H54 (cell line): ENCODE measurements at places on chromosomes 1 and 21.

- no peak for DNase-seq
Measured at GRCh38 chr21:15966231-15966630, 236.4 kb downstream of the USP25 start.

DNA sequence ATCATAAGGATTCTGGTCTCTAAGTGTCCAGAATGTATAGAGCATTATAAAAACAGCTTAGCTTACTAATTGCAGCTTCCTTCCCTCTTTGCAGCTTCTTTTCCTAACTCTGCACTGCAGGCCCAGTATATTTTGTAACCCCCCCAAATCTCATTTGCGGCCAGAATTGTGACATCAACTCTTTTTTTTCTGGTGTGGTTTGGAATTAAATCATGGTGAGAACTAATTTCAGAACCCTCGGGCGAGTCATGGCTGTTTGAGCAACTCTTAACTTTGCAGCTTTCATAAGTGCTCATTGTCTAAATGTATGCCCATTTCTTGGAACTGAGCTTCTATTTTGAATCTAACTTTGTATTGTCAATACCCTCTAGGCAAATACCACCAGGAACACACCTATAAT, 187.4 kb downstream of the CYYR1 start:
- DNase-seq: no peak

DNA sequence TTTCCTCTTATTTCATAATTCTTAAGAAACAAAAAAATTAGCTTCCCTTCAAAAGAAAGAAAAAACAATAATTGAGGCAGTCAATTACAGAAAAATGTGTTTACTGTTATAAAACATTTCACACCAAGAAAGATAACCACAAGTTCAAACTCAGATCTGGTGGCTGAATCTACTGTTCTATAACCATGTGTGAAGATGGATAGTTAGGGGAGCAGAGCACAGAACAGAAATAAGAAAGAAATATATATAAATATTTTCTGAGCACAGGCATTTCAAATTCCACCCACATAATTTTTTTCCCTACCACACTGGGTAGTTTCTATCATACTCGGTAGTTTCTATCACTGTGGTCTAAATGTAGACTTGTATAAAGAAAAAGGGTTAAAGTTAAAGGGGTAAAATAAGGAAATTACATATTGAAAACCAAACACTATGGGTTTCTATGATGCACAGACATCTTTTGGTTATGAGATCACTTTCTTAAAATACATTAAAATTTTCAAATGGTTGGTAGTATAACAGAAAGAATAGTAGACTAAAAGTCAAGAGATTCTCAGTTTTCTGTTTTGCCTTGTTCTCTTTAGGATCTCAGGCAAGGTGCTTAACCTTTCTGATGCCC, 10.8 kb downstream of the LYST start:
- DNase-seq: no peak

GRCh38 chr1:31390071-31390470, 17.2 kb upstream of the FABP3 start:
- no peak for DNase-seq

DNA sequence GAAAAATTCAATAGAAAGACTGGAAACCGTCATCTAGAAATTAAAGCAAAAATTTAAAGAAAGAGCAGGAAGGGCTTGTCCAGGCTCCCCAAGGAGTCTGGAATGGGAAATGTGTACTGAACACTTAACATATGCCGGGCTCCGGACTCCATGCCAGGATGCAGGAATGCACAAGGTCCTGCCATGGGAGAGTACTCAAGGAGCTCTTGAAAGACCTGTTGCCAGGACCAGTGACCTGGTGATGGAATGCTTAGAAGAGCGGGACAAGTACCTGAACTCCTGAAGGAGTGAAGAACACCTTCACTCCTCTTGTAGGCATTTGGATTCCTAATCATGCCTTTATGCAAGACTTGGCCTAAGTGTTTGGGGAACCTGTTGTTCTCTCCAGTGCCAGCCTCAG, 16.9 kb upstream of the DSCAM start:
- no peak for DNase-seq

- DNase-seq: no peak
Measured at GRCh38 chr21:29163341-29164115, 33.1 kb downstream of the MAP3K7CL start.

- DNase-seq: no peak
Measured at GRCh38 chr1:244920911-244921761, 56.8 kb upstream of the HNRNPU start.

DNA sequence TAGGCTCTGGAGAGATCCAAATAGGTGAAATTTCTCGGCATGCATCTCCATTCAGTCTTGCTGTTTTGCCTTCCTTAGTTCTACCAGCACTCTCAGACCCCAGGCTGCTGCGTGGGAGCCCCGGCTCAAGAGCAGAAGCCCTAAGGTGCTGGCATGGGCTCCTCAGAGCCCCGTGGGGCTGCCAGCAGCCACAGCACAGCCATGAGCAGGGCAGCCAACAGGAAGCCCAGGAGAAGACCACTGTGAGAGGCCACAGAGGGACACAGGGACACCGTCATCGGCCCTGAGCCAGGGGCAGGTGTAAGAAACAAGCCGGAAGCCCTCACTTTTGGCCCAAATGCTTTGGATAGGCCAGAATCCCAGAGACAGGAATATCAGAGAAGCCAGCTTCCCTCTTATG, 66.6 kb downstream of the HIVEP3 start:
- DNase-seq: no peak

DNA sequence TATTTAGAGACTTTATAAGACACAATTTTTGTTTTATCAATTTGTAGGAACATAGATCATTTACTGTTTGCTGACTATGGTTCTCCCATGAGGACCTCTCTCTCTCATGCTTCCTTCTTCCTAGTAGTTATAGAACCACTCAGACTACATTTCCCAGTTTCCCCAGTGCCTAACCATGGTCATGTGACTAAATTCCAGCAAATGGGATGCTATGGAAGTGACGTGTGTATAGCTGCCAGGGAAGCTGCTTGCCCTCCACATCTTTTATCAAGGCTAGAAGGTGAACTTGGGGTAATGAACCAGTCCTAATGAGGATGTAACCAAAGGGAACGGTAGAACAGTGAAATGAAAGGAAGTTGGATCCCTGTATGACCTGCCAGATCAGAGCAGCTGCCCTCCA, 184.0 kb downstream of the MIS18A start:
- DNase-seq: peak; percentile 42

GRCh38 chr1:43704838-43705237, 2.5 kb upstream of the ST3GAL3 start:
- no peak for DNase-seq
